ENCODE measurements at places on chromosomes 12 and 14.

GRCh38 chr12:113284751-113285150, 50.2 kb downstream of the SLC8B1 start:
- DNase-seq = no peak

DNA sequence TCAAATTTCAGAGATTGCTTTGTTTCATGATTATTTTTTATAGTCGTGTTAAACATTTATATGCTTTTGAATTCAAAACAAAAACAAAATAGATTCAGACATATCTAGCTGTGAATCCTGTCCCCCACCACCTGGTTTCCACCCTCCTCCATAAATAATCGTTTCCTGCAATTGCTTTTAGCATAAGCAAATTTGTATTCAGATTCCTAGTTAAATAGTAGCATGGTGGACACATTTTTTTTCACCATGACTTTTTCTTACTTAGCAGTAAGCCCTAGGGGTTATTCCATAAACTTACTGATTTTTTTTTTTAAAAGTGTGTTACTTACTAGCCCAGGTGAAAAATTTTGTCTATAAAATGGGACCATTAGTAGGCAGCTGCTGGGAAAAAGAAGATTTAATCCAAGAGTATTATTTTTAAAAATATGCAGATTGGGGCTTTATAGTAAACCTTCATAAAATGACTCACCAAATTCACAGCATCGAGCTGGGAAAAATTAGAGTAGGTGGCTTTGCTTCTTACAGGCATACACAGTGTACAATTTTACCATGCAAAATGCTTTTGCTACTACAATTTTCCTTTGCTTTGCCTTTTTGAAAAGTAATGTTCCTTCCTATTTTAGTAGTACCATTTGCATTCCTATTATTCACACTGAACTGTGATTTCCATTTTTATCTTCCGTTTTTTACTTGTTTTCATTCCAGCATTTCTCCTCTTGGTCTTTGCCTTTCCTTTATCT, 117.8 kb downstream of the BTG1 start:
- no peak for DNase-seq

DNA sequence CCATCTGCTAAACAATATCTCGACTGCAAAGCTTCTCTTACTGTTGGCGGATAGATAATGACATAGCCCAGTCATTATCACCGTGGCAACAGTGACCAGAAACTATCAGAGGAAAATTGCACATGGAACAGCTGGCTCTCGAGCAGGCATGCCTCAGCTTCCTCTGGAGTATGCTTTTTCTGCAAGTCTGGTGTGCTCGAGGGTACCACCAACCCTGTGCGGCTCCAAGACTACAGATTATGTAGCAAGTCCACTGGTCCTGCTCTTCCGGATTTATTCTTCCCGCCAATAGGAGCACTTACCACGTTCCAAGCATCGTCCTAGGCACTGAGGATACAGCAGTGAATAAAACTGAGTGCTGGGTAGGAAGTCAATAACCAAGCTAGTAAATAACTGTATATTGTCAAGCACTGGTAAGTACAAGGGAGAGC, 1.4 kb upstream of the GLRX5 start:
- no peak for DNase-seq

DNA sequence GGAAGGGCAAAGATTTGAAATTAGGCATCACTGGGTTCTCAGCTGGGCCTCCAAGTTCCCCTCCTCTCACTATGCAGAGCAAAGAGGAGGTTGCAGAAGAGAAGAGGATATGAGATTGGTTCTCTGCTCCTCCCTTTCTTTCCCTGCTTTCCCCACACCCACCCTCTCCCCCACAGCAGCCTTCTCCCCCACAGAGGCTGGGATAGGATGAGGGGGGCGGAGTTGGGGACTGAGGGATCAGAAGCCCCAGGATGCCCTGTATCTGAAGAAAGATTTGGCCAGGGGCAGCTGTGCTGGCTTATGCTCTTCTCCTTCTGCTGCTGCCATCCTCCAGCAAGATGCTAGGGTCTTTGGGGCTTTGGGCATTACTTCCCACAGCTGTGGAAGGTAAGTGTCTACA, at the start of gene AMHR2:
AMHR2 (plus strand) TSS at position 259 of the 400 bp plus-strand sequence; CDS start at position 339, 80 bp downstream.
- no peak for DNase-seq

DNA sequence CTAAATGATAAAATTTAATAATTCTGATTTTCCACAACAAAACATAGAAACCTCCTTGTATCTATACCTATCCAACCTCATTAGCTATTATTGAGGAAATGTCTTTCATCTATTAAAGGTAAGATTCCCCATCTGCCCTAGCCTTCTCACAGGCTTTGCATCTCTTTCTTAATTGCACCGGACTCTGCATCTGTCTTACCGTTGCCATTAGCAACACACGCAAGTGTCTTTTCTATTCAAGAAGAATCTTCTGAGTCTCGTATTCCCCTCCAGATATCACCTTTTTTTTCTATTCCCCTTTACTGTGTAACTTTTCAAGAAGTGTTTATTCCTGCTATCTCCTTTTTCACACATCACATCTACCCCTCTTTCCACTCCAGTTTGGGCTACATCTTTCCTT, 500.0 kb downstream of the NOVA1 start:
- no peak for DNase-seq

DNA sequence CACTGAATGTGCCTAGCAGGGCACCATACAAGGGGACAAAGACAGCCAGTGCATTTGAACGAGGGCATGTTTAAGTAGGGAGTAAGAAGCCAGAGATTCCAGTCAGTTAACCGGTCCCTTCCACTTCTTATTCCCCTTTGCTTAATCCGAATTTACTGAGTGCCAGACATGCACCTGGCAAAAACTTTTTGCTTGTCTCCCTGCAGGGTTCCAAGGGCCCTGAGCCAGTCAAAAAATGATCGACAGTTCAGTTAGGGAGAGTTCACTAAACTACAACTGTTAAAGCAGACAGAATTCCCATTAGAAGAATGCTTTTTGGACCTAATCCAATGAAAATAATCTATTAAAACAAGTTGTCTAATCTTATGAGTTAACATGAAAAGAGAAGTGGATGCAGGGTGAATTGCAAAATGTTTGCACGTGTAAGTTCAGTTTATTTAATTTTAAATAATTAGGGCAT, 193.8 kb downstream of the TMTC2 start:
- DNase-seq = no peak
